ENCODE measurements at places on chromosomes 11 and 22. TPM values are rescaled to one million over a fixed set of nuclear protein-coding genes. Genes with fewer than 3 reads are reported as not detected.

DNA sequence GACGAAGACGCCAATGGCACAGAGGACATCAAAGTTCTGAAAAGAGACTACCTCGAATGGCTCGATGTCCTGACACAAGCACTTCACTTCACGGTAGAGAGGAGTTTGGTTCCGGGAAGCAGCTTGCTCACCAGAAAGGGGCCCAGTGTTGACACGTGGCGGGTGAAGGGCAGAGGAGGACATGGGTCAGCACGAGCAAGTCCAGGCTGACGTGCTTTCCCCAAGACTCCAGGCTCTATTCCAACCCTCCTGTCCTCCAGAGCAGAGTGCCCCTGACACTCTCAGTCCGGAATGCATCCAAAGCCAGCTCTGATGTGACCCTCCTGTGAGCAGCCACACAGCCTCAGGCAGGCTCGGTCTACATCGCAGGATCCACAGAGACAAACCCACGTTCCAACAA, 77.5 kb upstream of the BID start:
- peak overlapping the region; percentile 93 for H3K27ac ChIP-seq
- no peaks in the 10 kb centered on the region for H3K36me3 ChIP-seq
- DNase-seq = peak; percentile 57
- H3K4me1 ChIP-seq = peaks cover 21% of the 10 kb centered on the region
- no peak overlapping the region for H3K4me3 ChIP-seq

DNA sequence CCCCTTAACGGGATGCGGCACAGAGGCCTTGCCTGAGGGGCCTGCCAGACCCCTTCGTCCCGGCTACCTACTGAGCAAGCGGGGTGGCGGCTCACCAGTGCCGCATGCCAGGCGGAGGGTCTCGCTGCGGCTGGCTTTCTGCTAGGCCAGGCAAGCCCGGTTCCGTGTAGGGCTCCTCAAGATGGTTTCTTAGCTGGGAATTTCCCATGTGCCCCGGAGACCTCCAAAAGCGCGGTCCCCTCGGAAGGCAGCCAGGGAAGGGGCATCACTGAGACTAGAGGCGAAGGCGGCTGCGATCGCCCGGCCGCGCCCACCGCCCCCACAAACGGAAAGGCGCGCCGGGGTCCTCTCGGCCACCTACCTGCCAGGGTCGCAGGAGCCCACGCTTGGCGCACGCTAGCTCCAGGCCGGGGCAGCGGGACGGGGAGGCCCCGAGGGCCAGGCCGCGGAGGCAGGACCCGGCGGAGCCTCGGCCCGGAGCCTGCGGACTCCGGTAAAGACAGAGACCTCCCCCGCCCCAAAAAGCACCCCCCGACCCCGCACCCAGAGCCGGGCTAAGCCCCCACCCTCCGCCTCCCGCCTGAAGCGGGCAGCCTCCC, 23.8 kb downstream of the MICAL3 start:
- no peaks in the 10 kb centered on the region for H3K27me3 ChIP-seq
- H3K36me3 ChIP-seq = no peaks in the 10 kb centered on the region
- H3K27ac ChIP-seq = peak overlapping the region; percentile 90
- peak overlapping the region; percentile 82 for H3K4me3 ChIP-seq
- no peak for DNase-seq
- no peaks in the 10 kb centered on the region for H3K4me1 ChIP-seq

DNA sequence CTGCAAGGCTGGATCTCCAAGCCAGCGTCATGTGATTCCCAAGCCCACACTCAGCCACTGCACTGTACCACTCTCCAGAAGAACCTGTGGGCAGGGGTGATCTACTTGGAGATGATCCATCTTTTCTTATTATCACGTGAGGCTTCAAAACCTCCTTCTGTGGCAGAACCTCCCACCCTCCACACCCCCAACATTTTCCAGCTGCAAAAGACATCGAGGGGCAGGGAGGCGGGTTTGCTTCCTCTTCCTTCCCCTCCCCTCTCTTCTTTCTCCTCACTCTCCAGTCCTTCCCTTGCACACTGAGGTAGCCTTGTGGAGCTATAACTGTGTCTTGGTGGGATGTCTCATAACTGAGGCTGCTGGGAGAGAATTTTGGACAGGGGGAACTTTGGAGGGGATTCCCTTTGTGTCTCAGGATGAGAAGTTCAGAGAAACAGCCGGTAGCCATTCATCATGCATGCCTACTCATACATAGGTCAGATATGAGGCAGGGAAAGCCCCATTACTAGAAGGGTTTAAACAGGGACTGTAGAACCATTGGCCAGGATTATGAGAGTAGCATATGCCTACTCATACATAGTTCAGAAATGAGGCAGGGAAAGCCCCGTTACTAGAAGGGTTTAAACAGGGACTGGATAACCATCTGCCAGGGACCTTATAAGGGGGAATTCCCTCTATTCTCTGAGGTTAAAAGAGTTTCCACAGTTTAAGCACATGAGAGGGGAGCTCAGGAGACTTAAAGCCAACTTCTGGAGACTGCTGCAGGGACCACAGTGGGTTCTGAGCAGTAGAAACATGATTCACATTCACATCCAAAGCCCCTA, 420.7 kb upstream of the CADM1 start:
- no peak overlapping the region for H3K27ac ChIP-seq
- no peaks in the 10 kb centered on the region for H3K36me3 ChIP-seq
- no peaks in the 10 kb centered on the region for H3K4me1 ChIP-seq

The TRPT1 gene
- total RNA-seq = 59.7 TPM

The C11orf42 gene
- total RNA-seq = not detected

DNA sequence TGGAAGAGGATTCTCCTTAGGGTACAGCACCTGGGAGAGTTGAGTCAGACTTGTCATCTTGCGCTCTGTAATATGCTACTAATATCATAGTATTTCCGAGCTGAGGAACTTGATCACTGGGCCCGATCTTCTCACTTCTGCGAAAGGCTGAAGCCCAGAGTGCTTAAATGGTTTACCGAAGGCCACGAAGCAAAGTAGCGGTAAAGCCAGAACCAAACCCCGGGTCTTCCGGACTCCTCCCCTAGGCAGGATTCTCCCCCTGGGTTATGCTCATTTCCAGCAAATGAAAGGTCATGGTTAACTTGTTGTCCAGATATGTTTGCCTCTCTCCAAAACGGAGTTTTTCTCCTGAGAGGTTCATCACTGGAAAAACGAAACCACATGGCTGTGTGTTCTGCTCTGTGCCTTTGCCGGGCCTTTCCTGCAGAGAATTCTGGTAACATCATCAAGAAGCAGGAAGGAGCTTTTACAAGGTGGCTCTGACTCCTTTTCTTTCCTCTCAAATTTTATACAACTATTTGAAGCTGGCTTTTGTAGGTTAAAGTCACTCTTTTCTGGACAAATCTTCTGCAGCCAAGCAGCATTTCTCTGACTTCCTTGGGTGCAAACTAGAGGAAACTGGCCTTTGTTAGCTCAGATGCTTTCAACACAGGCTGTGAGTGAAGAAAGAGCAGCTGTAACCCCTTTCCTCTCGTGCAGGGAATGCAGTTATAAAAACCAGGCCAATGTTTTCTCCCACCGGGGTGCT, 35.5 kb downstream of the UBASH3B start:
- peak overlapping the region; percentile 82 for H3K27ac ChIP-seq
- DNase-seq = peak; percentile 30
- H3K27me3 ChIP-seq = no peaks in the 10 kb centered on the region
- H3K36me3 ChIP-seq = no peaks in the 10 kb centered on the region
- H3K4me1 ChIP-seq = peaks cover 9% of the 10 kb centered on the region

The SELENOO gene
- 12.2 TPM for total RNA-seq

- no peaks in the 10 kb centered on the region for H3K27me3 ChIP-seq
- peaks cover 15% of the 10 kb centered on the region for H3K4me1 ChIP-seq
- no peak overlapping the region for H3K27ac ChIP-seq
Observed at GRCh38 chr11:69201764-69202370, 46.1 kb downstream of the SMIM38 start.

The XKR3 gene
- not detected for total RNA-seq

DNA sequence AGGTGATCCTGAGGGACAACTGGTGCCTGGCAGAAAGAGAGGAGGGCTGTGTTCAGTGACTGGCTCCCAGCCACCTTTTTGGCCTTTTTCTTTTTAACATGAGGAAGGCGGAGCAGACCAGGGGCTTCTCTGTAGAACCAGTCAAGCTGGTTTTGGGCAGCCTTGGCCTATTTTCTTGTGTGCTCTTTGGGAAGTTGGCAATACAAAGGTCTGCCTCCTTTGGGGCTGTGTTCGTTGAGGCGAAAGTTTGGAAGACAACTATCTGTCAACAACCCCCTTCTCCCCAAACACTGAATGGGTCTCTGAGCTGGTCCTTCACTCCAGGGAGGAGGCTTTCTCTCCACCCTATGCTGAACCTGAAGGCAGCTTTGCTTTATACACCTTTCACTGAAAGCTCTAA, 8.5 kb downstream of the MARK2 start:
- peaks cover 28% of the 10 kb centered on the region for H3K36me3 ChIP-seq
- no peak overlapping the region for H3K27ac ChIP-seq
